ENCODE measurements at places on chromosomes 4 and X.

- DNase-seq = no peak
These were observed 116.9 kb downstream of the EFNB1 start for GRCh38 chrX:68945603-68946228.

DNA sequence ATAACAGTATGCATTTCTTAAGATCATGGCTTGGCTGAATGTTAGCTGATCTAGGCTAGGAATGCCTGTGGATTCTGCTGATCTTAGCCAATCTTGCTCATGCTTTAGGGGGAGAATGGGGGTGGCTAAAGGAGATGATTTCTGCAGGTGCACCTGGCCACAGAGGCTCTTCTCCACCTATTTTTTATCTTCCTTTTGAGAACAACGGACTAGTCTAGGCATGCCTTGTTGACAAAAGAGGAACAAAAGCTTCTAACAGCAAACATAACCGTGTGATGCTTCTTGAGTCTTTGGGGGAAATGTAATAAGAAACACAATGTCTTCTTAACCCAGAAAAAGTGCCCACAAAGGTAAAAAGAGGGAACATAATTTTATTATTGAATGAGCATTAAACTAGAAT, 743.5 kb downstream of the ARAP2 start:
- DNase-seq = peak; percentile 15

GRCh38 chr4:82681754-82682153, 116.8 kb downstream of the SCD5 start:
- DNase-seq = no peak

DNA sequence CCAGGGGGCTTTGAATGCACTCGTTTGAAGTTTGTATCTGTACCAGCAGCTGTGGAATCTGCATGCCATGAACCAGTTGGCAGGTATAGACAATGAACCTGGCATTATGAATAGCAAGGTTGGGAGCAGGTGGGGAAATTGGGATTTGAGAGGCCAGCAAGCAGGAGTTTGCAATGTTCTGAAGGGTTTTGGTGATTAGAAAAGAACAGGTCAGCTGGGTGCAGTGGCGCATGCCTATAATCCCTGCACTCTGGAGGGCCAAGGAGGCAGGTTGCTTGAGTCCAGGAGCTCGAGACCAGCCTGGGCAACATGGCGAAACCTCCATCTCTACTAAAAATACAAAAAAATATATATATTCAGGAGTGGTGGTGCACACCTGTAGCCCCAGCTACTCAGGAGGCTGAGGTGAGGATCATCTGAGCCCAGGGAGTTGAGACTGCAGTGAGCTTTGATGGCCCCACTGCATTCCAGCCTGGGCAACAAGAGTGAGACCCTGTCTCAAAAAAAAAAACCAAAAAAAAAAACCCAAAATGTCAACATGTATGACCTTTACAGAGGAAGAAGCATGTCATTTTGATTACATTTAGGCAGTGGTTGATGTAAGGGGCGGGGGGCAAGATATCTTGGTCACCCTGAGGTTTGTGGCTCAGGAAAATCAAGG, 63.9 kb downstream of the TSC22D3 start:
- no peak for DNase-seq

DNA sequence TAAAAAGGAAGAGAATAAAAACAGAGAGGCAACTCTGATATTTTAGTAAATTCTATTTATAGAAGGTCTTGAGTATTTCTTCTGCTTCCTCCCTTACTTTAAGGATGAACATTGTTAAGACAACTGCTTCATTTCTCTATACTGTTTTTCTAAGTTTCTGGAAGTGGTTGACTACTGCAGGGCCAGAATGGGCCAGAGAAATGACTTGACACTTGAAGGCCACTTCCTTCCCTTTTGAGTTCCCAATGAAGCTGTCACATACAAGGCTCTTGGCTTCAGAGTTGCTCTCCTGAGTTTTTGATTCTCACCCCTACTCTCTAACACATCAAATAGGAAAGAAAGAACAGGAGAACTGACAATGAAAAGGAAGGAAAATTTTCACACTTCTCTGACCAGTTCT, 37.6 kb downstream of the PKD2 start:
- DNase-seq = no peak

- DNase-seq = no peak
These were observed 234.0 kb downstream of the SPOCK3 start for GRCh38 chr4:167000141-167000852.

DNA sequence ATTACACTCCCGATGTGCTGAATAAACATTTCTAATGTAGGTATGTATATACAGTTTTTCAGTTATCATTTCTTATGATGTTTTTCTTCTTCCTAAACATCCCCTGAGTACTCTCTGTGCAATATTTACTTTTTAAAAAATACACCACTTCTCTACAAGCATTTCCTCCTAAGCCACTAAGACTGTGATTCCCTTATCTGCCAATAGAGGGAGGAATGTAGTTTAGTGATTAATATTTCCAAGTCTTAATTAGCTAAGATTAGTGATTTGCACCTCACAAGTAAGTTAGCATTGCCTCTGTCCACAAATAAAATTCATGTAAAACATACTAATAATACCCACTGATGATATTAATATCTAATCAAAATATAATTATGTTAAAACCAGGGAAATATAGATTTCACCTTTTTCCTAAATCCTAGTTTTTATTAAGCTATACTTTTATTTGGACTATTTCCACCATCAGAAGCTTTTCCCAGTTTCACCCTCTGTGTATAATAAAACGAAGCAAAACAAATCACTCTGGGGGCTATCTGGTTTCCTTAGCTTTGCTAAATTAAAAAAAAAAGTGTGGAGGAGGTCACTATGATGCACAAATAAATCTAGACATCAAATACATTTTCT, 909.1 kb downstream of the FAT4 start:
- DNase-seq = peak; percentile 46

DNA sequence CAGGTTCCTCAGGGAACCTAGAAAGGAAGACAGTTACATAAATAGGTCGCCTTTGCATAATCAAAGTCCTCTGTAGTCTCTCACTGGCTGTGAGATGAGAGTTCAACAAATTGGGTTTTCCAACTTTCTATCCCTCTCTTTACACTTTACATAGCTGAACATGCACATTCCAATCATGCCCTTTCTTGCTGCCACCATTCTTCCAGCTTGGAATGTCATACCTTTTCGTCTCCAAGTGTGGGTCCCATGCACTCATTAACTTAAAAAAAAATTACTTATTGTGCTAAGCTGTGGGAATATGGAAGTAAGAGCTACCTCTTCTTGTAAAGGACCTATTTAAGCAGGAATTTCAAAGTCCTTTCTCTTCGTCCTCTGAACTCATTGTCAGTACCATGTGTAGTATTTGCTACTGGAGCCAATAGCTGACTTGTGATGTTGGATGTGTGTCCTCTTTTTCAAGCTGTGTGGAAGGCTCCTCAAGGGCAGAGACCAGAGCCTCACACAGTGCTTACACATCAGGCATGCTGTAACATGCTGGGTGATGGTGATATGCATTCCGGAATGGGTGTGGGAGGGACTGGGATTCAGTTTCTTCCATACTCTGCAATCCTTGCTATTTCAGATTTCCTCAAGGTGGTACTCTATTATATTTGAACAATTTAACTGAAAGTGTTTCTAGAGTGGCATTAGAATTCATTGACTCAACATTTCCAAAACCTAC, 7.1 kb downstream of the ENOPH1 start:
- DNase-seq = peak; percentile 15

- DNase-seq = no peak
These were observed 14.4 kb downstream of the HADH start for GRCh38 chr4:108003982-108004515.

- no peak for DNase-seq
These were observed 665.5 kb downstream of the TLL1 start for GRCh38 chr4:166538491-166539005.

DNA sequence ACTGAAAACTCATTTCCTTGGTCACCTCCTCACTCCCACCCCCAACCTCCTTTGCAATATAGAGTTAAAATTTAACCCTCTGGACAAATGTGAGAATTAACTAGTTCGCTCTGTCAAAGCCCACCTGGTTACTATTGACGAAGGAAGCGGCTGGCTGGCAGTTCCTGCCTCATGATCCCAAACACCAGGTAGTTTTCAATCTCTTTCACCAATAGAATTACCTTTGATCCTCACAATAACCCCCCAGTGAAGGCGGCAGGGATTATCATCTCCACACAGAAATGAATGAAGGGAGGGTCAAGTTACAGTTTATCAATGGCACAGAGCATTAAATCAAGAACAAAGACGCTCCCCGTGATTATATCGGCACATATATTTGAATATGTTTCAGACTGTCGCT, 65.7 kb upstream of the TTC29 start:
- no peak for DNase-seq

DNA sequence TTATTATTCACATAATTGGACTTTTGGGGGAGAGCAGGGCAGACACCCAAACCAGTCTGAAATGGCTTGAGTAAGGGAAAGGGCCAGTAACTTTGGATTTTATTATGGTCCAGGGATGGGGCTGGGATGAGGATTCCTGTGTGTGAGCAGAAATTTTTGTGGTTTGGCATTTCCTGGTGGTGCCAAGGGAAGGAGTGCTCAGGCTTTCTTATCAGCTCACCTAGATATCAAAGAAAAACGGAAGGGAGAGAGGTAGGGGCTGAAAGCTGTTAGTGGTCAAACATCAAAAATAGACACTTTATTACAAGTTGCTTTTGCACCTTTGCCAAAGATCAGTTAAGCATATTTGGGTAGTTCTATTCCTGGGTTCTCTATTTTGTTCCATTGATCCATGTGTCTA, 128.5 kb upstream of the DIPK2B start:
- DNase-seq = no peak

- peak; percentile 52 for DNase-seq
These were observed 1.7 kb upstream of the PPP2R2C start for GRCh38 chr4:6474053-6474568.

DNA sequence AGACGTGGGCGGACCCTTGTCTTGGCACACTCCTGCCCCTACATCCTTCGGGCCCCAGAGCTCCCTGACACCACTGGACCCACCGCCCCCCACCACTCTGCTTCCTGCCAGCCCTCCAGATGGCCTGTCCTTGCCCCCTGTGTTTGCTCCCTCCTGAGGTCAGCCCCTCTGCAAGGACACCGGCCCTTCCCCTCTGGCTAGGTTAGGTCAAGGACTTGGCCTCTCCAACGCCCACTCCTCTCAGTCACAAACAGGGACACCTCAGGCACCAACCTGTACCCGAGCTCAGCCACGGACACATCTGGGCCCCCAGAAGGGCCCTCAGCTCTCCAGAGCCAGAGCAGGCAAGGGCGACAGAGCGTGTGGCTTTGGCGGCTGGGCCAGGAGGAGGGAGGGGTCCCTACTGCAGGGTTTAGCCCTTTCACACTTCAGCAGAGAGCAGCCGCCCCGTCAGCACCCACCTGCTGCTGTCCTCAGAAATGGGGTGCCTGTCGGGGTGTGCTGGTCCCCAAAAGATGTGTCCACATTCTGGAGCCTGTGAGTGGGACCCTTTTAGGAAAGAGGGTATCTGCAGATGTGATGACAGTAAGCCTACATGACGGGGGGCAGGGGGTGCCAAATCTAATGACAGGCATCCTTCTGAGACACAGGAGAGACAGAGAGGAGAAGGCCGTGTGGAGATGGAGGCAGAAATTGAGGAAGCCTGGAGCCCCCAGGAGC, 23.5 kb upstream of the DUSP9 start:
- no peak for DNase-seq

- DNase-seq = no peak
These were observed 10.8 kb downstream of the CLCN4 start for GRCh38 chrX:10167573-10167972.

DNA sequence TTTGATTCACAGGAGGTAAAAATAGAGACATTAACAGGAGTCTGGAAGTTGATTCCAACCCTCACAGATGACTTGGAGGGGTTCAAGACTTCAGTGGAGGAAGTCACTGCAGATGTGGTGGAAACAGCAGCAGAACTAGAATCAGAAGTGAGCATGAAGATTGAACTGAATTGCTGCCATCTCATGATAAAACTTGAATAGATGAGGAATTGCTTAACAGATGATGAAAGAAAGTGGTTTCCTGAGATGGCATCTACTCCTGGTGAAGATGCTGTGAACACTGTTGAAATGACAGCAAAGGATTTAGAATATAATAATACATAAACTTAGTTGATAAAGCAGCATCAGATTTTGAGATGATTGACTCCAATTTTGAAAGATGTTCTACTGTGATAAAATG, 76.5 kb downstream of the RELL1 start:
- DNase-seq = no peak

- DNase-seq = no peak
These were observed 373.6 kb downstream of the MID1IP1 start for GRCh38 chrX:39174772-39175417.

DNA sequence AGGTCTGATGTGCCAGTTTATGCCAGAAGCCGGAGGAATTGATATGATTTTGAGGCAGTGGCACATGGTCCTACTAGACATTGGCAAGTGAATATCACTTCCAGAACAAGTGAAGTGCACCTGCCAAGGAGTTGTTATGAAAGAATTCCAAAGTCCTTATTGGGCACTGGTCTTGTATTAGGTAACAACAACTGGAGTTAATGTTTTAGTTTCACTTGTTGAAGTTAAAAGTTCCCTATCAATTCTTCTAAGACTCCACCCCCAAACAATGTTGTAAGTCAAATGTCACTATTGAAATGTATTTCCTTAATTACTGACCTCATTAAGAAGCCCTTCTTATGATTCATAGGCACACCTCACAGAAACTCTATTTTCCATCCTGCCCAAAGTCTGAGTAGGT, 3.1 kb downstream of the TET2 start:
- no peak for DNase-seq

GRCh38 chr4:38004062-38004461, 43.9 kb downstream of the PTTG2 start:
- DNase-seq = no peak

DNA sequence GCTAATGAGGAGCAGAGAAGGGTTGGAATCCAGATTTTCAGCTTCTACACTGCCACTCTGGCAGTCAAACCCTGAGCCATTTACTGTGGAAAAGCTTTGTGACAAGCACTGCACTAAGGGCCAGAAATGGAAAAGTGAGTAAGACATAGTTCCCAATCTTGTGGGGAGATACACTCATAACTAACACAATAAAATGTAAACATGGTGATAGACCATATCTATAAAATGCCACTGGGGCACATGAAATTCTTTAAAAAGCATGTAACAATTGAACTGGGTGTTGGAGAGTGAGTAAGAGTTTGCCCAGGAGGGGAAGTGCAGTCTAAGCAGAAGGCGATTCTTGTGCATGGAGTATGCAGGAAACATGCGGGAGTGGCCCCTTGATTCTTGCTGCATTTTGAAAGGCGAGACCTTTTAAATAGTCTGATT, 32.0 kb upstream of the ANXA5 start:
- DNase-seq = no peak

GRCh38 chrX:133796282-133796681, 189.1 kb downstream of the GPC3 start:
- no peak for DNase-seq

- no peak for DNase-seq
These were observed 244.1 kb downstream of the GPC3 start for GRCh38 chrX:133741303-133741702.

- no peak for DNase-seq
These were observed 192.0 kb upstream of the ANK2 start for GRCh38 chr4:112857461-112857860.

- no peak for DNase-seq
These were observed 389.9 kb upstream of the ANXA10 start for GRCh38 chr4:167702391-167702790.

Measured in T47D (cell line).